Inflammatory macrophage treated with lipopolysaccharide for 1 hour (primary cell): ENCODE measurements at places on chromosomes 1 and 21.
A peak's percentile ranks its signal among the peaks of the same experiment; 100 is the strongest.

DNA sequence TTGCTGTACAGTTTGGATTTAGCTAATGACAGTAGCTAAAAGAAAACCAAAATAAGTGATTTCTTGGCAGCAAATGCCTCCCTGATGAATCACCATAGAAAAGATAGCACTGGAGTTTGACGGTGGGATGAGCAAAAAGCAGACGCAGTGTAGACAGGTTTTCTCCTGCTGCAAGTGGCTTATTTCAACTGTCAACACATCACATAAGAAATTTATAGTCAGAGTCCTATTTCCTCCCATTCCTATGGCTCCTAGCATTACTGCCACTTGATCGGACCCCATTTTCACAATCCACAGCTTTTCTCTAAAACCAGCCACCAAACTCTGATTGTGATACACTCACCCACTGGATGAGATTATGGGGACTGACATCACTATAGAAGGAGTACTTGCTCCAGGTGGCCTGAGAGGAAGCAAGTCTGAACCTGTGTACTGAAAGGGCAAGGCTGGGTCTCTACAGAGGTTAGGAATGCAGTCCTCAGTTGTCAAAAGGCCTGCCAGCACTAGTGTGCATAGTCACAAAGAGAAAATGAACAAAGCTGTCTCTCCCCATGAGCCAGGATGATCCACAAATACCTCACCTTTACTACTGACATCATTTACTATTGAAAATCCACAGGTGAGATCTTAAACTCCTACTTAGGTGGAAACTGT lies 359.8 kb downstream of the LTN1 start:
- no peak for DNase-seq

- no peak for DNase-seq
Observed at GRCh38 chr1:58290685-58291372, 255.7 kb downstream of the OMA1 start.

DNA sequence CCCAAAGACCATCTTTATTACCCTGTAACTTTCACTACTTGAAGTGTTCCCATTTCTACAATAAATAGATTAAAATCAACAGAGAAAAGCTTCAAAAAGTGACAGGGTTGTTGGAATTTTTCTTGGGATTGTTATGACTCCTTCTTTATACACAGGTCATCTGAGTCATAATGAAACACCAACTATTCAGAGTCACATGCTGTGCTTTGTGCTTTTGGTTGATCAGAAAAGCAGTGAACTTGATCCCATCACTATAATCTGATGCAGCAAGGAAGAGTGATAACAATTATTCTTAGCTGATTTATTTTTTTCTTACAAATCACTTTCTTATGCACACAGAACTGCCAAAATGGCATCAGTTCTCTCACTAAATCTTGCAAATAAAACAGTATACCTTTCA lies 422.9 kb downstream of the PTBP2 start:
- DNase-seq = no peak

DNA sequence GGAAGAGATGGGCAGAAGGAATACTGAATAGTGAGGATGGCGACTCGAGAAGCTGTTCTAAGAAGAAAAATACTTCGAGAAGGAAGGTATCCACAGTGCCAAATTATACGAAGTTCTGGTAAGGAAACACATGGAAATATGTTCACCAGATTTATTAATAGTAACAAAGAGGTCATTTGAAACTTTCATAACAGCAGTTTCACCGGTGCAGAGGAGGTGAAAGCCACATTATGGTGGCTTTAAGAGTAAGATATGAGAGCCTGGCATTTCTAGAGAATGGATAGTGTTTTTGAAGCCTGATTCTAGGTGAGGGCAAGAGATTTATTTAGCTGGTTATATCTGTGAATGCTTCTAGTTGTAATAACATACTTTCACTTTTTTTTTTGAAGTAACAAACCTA lies 56.2 kb downstream of the DPYD start:
- no peak for DNase-seq

GRCh38 chr1:212225416-212225815 lies 59.8 kb upstream of the PPP2R5A start:
- no peak for DNase-seq

GRCh38 chr1:9385801-9386573 lies 93.3 kb downstream of the SPSB1 start:
- no peak for DNase-seq

- DNase-seq = peak; percentile 4
Observed at GRCh38 chr1:107450899-107451664, 310.2 kb downstream of the NTNG1 start.

DNA sequence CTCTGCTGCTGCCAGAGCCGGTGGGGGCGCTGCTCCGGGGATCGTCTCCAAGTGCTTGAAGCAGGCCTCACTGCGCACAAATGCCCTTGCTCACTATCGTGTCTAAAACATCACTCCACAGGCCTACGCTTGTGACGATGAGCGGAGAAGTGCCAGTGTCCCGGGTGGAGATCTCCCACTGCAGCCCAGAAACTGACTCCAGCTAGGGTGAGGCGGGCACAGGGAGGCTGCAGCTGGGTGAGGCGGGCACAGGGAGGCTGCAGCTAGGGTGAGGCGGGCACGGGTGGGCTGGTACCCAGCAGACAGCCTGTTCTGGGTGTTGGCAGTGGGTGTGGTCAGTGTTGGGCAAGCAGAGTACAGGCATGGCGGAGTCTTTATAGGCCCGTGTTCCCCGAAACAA lies 22.7 kb upstream of the PDXK start:
- DNase-seq = no peak

DNA sequence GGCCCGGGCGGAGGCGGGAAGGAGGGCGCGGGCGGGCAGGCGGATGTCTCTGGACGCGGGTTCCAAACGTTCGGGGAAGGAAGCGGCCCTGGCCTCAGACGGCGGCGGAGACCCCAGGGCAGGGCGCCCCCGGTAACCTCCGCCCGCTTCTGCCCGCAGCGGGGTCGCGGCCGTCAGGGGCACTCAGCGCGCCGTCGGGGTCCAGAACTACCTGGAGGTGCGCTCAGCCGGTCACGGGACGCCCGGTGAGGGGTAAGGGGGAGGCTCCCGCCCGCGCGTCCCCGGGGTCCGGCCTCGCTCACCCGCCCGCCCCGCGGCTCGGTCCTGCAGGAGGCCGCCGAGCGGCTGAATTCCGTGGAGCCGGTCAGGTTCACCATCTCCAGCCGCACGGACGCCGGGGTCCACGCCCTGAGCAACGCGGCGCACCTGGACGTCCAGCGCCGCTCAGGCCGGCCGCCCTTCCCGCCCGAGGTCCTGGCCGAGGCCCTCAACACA lies 406 bp downstream of the PUSL1 start:
- no peak for DNase-seq

- no peak for DNase-seq
Observed at GRCh38 chr1:219626865-219627264, 14.0 kb upstream of the ZC3H11B start.

GRCh38 chr1:106232128-106232527 lies 824.3 kb upstream of the PRMT6 start:
- DNase-seq = no peak

- peak; percentile 20 for DNase-seq
Observed at GRCh38 chr1:1889090-1889750, 1.7 kb downstream of the GNB1 start.

DNA sequence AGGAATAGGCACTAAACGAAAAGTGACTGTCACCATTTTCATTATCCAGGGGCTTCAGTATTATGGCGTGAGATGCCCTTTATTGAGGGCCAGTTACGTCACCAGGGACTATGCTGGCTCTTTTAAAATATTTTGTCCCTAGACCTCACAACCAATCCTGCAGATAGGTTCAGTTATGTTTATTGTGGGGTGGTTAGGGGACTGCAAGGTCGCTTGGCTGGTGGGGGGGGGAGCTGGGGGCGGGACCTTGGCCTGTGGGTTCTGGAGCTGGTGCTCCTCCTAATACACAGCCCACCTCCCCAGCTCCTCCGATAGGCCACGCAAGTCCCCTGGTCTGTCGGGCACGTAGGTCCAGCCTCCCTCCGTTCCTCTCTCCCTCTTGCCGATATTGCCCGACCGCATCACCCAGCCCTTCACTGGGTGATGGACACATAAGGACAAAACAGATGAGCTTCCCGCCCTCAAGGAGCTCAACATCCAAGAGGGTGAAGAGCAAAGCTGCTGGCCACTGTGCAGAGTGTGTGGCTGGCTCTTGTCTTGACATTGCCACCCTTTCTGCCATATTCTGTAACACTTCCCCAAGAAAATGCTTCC lies 271.8 kb downstream of the MATN1 start:
- DNase-seq = no peak

GRCh38 chr21:34201481-34201858 lies 128.1 kb downstream of the MRPS6 start:
- DNase-seq = no peak

- no peak for DNase-seq
Observed at GRCh38 chr1:101148980-101149379, 87.8 kb upstream of the S1PR1 start.

- DNase-seq = no peak
Observed at GRCh38 chr1:29632806-29633615, 396.7 kb downstream of the PTPRU start.

DNA sequence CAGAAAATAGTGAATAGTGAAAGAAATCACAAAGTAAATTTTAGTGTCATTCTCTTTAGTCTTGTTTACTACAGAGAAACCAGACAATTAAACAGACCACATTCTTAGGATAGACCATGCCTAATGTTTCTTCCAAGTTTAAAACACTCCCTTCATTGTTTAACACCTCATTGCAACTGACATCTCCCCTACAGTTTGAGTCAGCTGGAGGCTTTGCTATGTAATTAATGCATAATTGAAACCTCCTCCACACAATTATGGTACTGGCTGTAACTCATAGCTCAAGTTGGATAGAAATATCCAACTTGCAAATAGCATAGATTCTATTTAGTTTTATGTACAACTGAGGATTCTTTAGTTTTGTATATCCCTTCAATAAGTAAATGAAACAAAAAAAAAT lies 35.2 kb upstream of the B3GALT2 start:
- DNase-seq = no peak

- no peak for DNase-seq
Observed at GRCh38 chr1:116194568-116194967, 83.4 kb downstream of the MAB21L3 start.

GRCh38 chr1:19744335-19744743 lies 55.4 kb downstream of the TMCO4 start:
- peak; percentile 11 for DNase-seq

- DNase-seq = peak; percentile 71
Observed at GRCh38 chr1:6358757-6359201, 34.8 kb downstream of the ACOT7 start.

DNA sequence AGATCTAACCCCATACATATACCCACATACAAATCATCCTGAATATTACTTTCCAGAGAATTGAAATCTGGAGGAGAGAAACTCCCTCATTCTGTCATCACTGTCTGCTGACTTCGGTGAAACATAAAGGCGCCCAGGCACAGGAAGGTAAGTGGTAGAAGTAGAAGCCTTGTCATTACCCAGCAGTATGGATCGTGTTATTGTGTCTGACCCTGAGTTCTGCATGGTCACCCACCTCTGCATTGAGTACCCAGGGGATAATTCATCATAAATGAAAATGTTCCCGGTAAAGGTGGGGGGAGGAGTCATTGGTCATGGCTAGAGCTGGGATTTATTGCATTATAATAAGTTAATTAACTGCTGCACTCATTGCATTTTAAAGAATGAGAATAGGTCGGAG lies 342.6 kb upstream of the PKN2 start:
- no peak for DNase-seq

DNA sequence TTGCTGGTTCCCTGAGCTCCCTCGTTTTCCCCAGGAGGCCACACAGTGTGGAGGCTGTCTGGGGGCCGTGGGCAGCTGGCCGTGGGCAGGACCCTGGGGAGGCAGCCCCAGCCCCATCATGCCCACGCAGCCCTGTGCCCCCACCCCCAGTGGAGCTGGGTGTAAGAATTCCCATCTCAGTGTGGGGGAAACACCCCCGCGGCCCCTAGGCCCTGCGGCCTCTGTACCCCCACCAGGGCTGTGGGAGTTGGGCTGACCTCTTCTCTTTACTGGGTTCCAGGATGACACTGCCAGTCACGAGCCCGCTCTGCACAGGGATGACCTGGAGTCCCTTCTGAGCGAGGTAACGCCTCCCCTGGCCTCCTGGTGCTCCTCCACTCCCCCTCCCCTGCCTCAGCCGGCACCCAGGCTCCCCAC lies 3.7 kb upstream of the PFKL start:
- DNase-seq = no peak

- DNase-seq = no peak
Observed at GRCh38 chr21:32756096-32756495, 15.5 kb downstream of the PAXBP1 start.

- DNase-seq = no peak
Observed at GRCh38 chr1:23273450-23274133, 56.3 kb upstream of the HTR1D start.

DNA sequence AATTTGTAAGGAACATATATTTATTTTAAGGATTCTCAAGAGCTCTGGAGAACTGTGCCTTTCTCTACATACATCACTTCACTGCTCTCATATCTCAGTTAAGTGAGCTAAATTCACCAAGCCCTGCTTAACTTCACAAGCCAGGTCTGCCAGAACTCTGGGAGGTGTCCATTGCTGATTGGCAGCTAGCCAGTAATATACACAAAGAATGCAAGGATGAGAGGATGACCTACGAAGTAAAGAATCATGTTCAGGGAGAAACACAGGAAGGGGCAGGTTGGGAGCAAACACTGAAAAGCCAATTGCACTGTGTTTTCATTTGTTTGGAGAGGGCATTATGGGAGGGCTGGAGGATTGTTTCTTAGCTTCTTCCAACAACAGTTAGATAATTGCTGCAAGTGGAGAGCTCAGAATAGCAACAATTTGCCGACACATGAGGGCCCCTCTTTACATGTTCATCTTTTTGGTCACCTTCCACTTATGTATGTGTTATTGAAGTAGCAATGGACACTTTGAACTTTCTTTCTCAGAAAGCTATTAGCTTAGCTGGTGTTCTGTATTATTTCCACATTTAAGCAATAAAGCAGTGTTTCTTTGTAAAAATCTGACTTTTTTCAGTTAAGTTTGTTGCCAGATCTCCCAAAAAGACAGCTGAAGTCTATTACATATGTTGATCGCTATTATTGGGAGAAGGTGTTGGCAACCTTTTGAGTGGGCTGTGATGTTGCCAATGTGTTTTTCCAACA lies 254.8 kb downstream of the LTN1 start:
- no peak for DNase-seq

DNA sequence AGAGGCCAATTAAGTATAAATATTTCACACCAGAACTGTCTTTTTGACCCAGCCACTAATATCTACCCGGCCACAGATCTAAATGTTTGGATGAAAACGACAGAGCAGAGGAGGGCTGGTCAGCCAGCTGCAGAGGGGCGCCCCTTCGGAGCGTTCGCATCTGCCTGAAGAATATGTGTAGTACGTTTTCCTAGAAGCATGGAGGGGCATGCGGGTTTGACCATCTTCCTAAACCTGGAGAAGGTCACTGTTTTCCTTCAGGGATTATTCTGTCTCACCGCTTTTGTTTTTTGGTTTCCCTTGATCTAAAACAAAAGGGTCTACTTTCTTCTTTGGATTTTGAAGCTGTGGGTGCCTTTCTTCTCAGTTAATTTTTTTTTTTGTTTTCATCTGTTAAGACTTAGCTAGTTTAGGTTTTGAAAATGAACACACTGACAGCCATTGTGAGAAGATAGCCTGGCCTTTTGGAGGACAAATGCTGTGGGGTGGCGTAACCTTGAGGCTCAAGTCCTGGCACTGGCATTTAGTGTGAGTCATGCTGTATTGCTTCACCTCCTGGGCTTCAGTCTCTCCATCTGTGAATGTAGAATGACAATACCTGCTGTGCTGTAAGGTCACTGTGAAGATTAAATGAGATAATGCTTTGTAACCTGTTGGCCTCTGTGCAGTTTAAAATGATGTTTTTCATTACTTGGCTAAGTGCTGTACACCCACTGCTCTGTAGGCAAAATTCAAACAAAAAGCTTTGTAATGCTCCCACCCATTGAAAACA lies 74.1 kb upstream of the IRF2BP2 start:
- peak; percentile 83 for DNase-seq
